Activated naive CD4-positive, alpha-beta T cell treated with anti-CD3 and anti-CD28 coated beads, Interleukin-2, amount 10 ng/mL, durations not matched to agents 7 days and 5 days (primary cell): ENCODE measurements at places on chromosomes 7 and 10.
A peak's percentile ranks its signal among the peaks of the same experiment; 100 is the strongest.

DNA sequence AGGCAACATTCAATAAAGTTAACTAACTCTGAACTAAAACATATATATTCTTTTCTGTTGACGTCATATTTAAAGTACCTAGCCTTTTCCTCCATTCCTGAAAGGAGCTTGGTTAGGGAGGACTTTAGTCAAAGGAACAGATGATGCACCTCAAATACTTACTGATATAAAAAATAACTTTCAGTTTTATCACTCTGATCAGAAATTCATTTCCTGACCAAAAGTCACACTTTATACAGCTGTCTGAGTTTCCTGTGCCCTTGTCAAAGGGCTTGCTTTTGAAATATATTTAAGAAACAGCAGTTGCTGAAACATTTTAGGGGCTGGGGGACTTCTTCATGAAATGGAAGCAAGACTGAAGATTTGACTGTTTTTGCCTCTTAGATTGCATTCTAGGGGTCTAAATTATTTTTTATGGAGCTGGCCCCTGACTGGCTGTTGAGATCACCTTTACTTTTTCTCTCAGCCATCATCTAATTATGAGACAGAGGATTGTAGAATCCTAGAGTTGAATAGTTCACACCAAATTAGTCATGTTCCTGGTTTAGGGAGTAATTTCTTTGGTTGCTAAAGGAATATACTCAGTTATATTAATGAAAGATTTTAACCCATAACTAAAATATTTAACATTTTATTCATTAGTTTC is 46.6 kb downstream of the GLCCI1 start:
- DNase-seq, result no peak

- DNase-seq, result peak; percentile 24
Measured at GRCh38 chr7:36391436-36392198, 2.0 kb downstream of the ANLN start.

DNA sequence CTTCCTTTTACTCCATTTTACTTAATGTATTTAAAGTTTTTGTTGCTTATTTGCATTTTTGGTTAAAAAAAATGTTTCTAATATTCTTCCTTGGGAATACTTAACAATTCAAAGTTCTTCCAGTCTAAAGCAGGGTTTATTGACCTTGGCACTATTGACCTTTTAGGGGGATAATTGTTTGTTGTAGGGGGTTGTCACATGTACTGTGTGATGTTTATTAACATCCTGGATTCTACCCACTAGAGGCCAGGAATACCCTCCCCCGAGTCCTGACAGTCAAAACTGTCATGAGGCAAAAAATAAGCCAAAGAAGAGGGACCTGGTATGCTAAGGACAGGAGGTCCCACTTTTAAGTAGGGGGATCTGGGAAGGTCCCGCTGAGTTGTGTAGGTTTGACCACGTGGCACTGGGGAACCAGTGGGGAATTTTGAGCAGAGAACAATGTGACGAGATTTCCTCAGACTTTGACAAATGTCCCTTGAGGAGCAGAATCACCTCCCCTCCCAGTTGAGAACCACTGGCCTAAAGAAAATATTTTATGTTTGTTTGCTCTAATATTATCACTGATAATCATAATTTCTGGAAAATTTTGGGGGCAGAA is 178.3 kb upstream of the PRR15 start:
- DNase-seq, result no peak

GRCh38 chr7:86867163-86867762 is 192.2 kb downstream of the ELAPOR2 start:
- DNase-seq, result no peak
